Uterus (tissue), 4 donors: ENCODE measurements at places on chromosomes 16 and 17. TPM values are rescaled to one million over a fixed set of nuclear protein-coding genes. Genes with fewer than 3 reads are reported as not detected.

CSH2 gene
- not detected for total RNA-seq

TEX14 gene
- total RNA-seq = 0.28 TPM

ASPHD1 gene
- 1.0 TPM for total RNA-seq

BBS2 gene
- total RNA-seq = 209 TPM

OR3A3 gene
- total RNA-seq = not detected

KRTAP4-5 gene
- total RNA-seq = not detected

LRRC37A gene
- total RNA-seq = 1.8 TPM

CHD9NB gene
- total RNA-seq = 4.3 TPM

HAS3 gene
- 2.6 TPM for total RNA-seq

NPTX1 gene
- total RNA-seq = 1.6 TPM

KRTAP4-6 gene
- not detected for total RNA-seq

DNA sequence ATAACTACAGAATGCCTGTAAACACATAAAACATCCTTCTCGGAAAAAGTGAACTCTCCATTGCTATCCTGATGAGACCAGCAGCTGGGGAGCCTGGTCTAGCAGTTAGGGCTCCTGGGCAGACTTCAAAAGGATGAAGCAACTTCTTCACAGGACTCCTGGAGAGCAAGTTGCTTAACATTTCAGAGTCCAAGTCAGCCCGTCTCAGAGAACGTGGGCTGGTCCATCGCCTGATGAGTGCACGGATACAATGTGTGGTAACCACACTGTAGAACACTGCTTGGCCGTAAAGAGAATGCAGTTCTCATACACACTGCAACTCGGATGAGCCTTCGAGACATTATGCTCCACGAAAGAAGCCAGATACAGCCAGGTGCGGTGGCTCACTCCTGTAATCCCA is 52.7 kb downstream of the TMEM235 start:
- DNase-seq = no peak

GRCh38 chr16:525520-526180 is 1.9 kb upstream of the CAPN15 start:
- DNase-seq = no peak

GRCh38 chr17:59842901-59843652 is 49.7 kb downstream of the TUBD1 start:
- DNase-seq = peak; percentile 41

DNA sequence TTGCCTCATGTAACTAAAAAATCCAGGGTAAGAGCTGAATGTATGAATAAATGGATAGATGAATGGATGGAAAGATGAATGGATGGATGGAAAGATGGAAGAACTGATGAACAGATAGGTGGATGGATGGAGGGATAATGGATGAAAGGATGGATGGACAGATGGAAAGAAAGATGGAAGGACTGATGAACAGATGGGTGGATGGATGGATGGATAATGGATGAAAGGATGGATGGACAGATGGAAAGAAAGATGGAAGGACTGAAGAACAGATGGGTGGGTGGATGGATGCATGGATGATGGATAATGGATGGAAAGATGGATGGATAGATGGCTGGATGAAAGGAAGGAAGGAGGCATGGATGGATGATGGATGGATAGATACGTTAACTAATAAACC is 11.9 kb downstream of the CHD9NB start:
- DNase-seq = no peak

GRCh38 chr17:7356072-7356549 is 1.2 kb downstream of the TMEM95 start:
- peak; percentile 77 for DNase-seq

GRCh38 chr17:79338604-79339003 is 264.0 kb downstream of the ENGASE start:
- no peak for DNase-seq

GRCh38 chr16:74742051-74742481 is 32.6 kb downstream of the FA2H start:
- no peak for DNase-seq

DNA sequence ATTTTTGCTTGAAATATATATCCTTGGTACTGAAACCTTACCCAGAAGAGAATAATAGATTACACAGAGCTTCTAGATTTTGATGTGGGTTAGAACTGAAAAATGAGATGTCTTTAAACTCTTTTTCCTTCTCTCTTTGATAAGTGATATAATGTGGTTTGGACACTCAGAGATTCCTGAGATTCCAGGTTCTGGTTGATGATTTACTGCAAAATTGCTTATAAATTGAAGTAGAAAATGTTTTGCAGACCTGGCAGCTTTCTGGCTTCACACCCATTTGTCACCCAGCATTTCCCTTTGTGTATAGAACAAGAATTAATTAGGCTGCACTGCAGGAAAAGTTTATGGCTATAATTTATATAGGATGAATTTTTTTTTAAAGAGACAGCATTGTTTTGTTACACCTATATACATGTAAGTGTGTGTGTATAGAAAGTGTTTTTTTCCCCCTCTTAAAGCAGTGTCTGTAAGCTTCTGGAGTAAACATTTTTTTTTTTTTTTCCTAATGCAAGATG is 23.5 kb downstream of the AATF start:
- DNase-seq = no peak

DNA sequence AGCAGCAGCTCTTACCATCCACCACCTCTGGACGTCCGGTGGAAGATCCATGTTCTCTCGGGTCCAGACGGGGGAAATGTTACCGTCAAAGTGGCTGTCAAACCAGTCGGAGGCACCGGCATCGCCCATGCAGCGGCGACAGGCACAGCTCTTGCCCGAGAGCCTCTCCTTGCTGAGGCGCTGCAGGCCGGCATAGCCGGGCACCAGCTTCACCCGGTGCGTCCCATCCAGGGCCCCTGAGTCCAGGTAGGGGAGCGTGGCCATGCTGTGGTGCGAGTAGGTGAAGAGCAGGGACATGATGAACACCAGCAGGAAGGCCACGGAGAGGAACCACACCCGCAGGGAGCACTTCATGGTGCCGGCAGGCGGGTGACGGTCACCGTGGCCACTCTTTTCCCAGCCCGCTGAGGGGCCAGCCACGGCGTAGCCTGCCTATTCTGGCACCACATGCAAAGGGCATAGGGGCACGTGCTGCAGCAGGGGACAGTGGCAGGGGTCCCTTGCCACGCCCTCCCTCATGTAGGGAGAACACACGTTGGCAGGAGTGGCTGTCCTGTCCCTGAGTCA is 40.6 kb downstream of the ST3GAL2 start:
- no peak for DNase-seq

GRCh38 chr16:1992704-1993317 is 3.0 kb downstream of the SYNGR3 start:
- no peak for DNase-seq

DNA sequence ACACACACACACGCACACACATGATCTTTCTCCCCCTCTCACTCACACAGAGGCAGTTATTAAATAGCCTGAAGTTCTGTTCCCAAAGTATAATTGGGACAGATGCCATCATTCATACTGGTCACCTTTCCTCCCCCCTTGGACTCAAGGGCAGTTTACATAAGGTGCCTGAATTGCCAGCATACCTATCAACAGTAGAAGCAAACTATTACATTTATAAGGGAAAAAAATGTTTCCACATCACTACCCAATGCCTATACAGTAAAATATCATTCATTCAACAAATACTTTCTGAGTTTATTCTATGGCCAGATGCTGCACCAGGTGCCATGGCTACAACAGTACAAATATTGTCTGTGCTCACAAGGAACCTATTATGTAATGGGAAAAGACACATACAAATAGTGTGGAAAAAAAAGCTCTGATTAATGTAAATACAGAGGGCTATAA is 6.3 kb downstream of the CNTD1 start:
- no peak for DNase-seq

- no peak for DNase-seq
Measured at GRCh38 chr17:3809135-3809534, 8.1 kb upstream of the ITGAE start.

DNA sequence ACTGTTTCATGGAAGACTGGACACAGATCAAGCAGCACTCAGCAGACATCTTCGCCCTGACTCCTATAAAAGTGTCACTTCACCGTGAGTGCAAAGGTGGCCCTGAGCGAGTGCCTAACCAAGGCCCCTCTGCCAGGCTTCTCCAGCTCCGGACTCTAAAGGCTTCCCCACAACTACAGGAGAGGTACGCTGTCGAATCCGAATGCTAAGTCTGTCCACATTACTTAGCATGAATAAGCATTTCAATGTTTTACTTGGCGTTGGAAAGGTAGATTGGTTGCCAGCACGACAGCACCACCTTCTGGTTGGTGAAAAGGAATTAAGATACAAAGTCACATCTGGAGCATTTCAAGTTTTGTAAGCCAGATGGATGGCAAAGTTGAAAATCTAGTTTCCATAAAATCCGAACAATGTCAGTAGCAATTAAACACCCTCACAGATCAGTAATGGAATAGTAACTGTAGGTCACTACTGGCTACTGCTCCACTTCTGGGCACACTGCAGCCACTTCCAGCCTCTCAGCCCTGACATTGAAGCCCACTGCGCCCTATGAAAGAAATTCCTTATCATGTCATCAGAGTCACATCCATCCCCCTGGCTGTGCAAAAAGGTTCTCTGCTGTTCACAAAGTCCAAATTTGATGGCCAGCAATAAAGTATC is 100.9 kb downstream of the PARN start:
- DNase-seq = peak; percentile 82

DNA sequence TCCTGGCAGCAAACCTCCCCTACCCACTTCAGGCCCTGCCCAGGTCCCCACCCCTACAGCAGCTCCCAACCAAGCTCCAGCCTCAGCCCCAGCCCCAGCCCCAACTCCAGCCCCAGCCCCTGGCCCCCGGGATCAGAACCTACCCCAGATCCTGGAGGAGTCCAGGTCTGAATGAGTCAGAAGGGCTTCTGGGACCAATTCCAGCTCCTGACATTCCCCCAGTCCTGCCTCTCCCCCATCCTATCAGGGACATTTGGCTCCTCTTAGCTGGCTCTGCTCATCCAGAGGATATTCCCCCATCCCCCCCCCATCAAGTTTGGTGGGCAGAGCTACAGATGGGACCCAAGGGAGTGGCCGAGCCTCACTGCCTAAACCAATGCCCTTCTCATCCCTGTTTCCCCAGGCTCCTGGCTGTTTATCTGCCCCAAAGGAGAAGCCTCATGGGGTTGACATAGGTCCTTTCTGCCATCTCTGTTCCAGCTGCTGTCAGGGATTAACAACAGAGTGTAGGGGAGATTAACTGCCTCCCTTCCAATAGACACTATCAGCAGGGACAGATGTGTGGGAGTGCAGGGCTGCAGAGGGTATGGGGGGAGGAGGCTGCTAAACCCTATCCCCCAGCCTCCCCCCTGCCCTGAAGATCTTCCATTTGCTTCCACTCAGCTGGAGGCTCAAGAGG is 16.5 kb downstream of the CNTNAP1 start:
- DNase-seq = peak; percentile 94

GRCh38 chr17:63505341-63505740 is 17.8 kb upstream of the KCNH6 start:
- DNase-seq = no peak

DNA sequence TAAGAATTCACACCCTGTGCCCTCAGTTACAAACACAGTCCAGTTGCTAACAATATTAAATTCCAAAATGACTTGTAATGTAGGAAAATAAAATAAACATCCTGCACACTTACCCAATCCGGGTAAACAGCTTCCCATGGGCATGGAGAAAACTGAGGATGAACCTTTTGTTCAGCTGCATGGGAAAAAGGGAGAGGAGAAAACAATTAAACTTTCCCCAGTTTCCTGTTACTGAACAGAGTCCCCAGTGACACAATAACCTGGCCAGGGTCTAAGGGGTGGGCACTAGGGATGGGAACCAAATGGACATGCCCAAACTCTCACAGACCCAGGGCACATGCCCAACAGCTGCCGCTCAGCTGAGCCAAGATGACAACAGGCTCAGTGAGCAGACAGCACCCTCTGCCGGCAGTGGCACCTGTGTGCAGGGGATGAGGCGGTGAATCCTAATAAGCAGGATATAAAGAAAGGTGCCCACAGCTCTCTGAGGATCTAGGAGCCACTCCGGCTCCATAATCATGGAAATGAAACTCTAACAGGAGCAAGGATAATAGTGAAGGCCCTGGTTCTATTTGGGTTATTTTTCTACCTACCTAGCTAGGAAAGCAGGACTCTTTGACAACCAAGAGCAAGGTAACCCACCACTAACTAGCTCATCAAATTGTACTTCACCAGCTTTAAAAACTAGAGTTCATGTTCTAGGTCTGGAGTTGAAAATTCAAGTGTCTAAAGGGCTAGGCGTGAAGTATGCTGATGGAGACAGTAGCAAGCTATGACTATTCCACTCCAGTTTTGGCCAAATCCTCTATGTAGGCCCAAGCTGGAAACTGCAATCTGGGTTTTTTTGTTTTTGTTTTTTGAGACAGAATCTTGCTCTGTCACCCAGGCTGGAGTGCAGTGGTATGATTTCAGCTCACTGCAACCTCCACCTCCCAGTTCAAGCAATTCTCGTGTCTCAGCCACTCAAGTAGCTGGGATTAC is 58.8 kb downstream of the SMG6 start:
- DNase-seq = peak; percentile 88

GRCh38 chr16:79747688-79748087 is 147.2 kb upstream of the MAF start:
- no peak for DNase-seq
